ENCODE measurements at places on chromosomes 1 and 21. TPM values are rescaled to one million over a fixed set of nuclear protein-coding genes. Genes with fewer than 3 reads are reported as not detected.

The GUCA2A gene
- not detected for total RNA-seq

The AMY2B gene
- 1.3 TPM for total RNA-seq

The CFHR2 gene
- not detected for total RNA-seq

The AGBL4 gene
- total RNA-seq, result not detected

The FCAMR gene
- not detected for total RNA-seq

The TAS1R3 gene
- total RNA-seq, result 0.15 TPM

The PRDM16 gene
- total RNA-seq, result 0.15 TPM

The ADGRL2 gene
- total RNA-seq, result 14.5 TPM

The FALEC gene
- 0.71 TPM for total RNA-seq

The WDR64 gene
- total RNA-seq, result not detected
